ENCODE measurements at places on chromosomes 7 and 10.
A peak's percentile ranks its signal among the peaks of the same experiment; 100 is the strongest.

GRCh38 chr7:13508586-13508985, 480.9 kb downstream of the ETV1 start:
- DNase-seq = peak; percentile 1

- no peak for DNase-seq
Observed at GRCh38 chr10:4086131-4086898, 301.3 kb upstream of the KLF6 start.

DNA sequence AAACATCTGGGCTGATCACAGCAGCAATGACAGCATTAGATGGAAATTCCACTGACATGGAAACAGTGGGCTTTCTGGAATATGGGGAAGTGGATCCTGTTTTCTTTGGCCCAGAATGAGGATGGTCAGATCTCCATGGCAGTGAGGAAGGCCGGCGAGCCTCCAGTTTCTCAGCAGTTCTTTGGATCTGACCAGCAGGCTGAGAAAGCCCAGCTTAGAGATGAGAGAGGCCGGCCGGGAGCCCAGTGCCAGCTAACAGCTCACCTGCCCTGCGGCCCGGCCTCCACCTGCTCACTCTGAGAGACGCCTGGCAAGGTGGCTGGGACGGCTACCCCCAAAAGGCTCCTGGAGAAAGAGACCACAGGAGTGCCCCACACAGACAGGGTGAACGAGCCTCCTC, 24.2 kb downstream of the GPER1 start:
- DNase-seq = no peak

DNA sequence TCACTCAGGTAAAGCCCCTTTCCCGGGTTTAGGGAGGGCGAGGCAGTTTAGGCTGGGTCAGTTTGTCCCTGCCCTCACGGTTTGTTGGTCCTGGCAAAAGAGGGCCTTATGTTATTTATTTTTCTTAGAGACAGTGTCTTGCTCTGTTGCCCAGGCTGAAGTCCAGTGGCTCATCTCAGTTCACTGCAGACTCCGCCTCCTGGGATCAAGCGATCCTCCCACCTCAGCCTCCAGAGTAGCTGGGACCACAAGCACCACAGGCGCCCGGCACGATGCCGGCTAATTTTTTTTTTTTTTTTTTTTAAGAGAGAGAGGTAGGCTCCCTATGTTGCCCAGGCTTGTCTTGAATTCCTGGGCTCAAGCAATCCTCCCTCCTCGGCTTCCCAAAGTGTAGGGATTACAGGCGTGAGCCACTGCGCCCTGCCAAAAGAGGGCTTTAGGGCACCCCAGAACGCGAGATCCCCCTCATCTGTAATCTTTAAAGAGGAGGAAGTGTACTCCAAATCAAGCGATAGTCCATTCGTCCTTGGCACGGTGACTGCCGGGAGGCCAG, 626 bp upstream of the BMS1 start:
- DNase-seq = no peak

- peak; percentile 69 for DNase-seq
Observed at GRCh38 chr10:121900443-121901174, 27.2 kb downstream of the ATE1 start.

DNA sequence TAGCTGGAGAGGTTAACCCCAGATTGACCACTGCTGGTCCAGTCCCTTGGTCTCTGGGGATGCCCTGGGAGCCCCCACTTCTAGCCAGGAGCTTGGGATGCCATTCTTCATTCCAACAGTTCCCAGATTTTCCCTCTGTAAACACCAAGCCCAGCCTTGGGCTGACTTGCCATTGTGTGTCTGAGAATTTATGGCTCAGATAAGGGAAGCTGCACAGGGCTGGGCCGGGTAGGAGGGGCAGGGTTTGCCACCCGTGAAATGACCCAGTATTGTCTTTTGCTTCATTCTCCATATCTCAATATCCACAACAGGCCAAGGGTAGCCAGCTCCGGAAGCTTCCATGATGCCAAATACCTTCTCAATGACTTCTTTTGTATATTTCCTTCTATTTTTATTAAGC, 32.1 kb downstream of the AFAP1L2 start:
- DNase-seq = no peak

GRCh38 chr7:94907026-94907810, at the start of gene PPP1R9A:
TSS of gene PPP1R9A (plus strand) at chr7:94907594. CDS start at chr7:94910114, 2,520 bp downstream.
- DNase-seq = peak; percentile 1

DNA sequence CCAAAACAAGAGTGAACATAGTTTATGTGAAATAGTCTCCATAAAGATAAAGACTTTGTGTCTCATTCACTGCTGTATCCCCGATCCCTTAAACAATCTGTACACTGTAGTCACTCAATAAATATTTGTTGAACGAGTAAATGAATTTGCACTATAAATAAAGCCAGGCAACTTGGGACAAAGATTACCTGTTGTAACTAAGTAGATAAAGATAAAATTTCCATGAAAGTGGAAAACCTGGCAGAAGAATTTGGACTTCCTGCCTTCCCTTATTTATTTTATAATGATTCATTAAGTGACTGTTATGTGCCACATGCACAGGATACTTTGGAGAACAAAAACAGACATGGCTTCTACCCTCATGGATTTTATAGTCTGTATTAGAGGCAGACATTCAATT, 277.7 kb upstream of the KAT6B start:
- no peak for DNase-seq

GRCh38 chr10:119735451-119735850, 9.6 kb downstream of the INPP5F start:
- no peak for DNase-seq

- DNase-seq = no peak
Observed at GRCh38 chr10:58839771-58840170, 327.1 kb downstream of the BICC1 start.

Data from iris pigment epithelial cell (primary cell).